ENCODE measurements at places on chromosomes 2 and 18. TPM values are rescaled to one million over a fixed set of nuclear protein-coding genes. Genes with fewer than 3 reads are reported as not detected.

The ALPG gene
- not detected for total RNA-seq

GRCh38 chr2:5851410-5851809, 159.2 kb downstream of the SOX11 start:
- no peak for DNase-seq
- H3K4me3 ChIP-seq: no peak overlapping the region
- peaks cover 22% of the 10 kb centered on the region for H3K4me1 ChIP-seq
- peaks cover 5% of the 10 kb centered on the region for H3K27me3 ChIP-seq
- no peak overlapping the region for H3K27ac ChIP-seq

DNA sequence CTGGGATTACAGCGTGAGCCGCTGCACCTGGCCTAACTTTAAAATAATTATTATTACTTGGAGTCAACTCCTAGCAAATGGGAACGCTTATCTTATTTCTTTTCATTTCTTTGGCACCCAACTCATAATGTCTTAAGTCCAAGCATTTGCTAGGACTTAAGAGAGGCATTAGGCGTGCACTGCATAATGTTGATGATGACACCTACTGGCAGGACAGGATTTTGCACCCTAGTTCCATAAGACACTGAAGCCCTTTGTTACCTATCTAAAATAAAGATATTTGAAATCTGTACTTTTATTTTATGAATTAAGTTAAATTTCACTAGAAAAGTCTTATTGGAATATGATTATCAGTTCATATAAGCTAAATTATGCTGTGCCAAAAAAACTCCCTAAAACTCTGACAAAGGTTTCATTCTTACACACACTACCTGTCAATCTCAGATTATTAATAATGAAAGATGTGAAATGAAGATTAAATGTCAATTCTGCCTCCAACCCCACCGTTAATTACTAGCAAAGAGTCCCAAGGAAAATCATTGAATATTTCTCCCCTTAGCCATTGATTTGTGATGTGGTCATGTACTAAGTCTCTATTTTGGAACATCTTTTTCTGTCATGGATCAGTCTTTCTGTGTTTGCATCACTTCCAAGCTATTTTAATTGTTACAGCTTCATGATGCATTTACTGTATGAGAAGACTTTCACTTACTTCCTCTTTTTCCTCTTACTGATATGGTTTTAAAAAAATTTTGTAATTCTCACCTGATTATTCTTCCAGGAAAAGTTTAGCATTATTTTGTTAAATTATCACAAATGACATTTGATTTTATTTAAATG, 12.7 kb upstream of the CDH2 start:
- no peak overlapping the region for H3K4me3 ChIP-seq
- H3K27me3 ChIP-seq: no peaks in the 10 kb centered on the region
- no peaks in the 10 kb centered on the region for H3K4me1 ChIP-seq

- H3K27me3 ChIP-seq: no peaks in the 10 kb centered on the region
- H3K27ac ChIP-seq: peak overlapping the region; percentile 49
- H3K4me3 ChIP-seq: no peak overlapping the region
- DNase-seq: no peak
- no peaks in the 10 kb centered on the region for H3K36me3 ChIP-seq
- H3K4me1 ChIP-seq: peaks cover 11% of the 10 kb centered on the region
These were observed 16.4 kb upstream of the KCNG3 start for GRCh38 chr2:42510191-42510590.

DNA sequence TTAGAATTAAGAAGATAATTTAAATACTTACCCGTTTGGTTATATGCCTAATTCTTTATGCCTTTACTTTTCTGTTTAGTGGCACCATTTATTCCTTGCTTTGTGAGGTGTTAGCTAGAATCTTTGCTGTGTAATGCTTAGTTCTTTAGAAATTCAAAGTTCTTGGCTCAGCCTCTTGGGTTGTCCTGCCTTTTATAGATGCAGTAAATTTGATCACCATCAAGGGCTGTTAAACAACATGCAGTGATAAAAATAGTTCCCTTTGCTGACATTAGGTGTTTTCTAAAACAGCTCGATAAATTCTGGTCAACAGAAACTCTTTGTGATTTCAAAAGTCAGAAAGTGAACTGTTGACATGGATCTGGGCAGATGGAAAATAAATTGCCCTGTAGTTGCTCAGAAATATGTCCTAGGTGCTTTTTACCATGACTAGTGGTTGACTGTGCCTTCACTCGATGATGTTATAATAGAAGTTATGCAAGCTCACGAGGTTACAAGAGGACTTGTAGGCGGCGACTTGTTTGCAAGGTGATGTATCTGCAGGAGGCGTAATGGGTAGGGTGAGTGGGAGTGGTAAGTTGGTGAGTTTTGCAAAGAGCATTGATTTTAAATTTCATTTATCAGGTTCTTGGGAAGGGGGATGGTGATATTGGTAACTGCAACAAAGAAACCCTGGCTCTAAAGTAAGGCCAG, 52.1 kb downstream of the LRRTM1 start:
- H3K36me3 ChIP-seq: no peaks in the 10 kb centered on the region
- no peak for DNase-seq
- H3K27ac ChIP-seq: no peak overlapping the region
- H3K4me3 ChIP-seq: no peak overlapping the region
- H3K4me1 ChIP-seq: no peaks in the 10 kb centered on the region

DNA sequence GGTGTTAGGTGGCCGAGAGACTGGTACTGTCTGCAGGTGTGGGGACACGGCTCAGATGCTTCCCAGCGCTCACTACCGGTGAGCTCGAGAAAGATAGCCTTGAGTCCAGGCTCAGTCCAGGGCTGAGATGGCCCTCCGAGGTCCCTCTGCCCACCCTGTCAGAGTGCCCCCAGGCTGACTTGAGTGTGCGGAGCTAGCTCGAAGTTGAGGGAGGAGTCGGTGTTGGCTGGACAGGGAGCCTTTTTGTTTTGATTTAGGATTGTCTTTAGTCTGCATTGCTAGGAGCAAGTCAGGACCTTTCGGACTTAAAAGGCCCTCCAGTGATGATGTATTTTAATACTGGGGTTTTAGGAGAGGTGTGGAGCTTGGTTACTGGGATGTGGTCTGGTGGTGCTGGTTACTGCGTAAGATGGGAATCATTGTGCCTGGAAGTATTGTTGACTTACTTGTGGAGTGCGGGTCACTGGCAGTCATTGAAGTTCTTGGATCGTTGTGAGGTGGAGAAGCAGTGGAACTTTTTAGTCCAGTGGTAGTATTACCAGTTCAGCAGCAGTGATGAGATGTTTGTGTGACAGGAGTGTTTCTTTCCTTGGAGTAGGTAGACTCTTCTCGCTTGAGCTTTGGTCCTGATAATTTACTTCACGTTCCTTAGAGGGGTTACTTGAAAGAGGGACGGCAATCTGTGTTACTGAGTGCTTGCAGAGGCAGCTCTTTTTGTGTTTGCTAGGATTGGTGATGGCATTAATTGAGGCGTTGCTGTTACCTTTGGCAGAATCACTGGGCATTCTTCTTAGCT, 633 bp downstream of the KIAA1328 start:
- DNase-seq: peak; percentile 18
- H3K27me3 ChIP-seq: no peaks in the 10 kb centered on the region
- H3K27ac ChIP-seq: peak overlapping the region; percentile 84
- H3K4me1 ChIP-seq: peaks cover 26% of the 10 kb centered on the region
- H3K4me3 ChIP-seq: peak overlapping the region; percentile 97
- H3K36me3 ChIP-seq: peaks cover 9% of the 10 kb centered on the region

GRCh38 chr2:3320910-3321605, 56.6 kb downstream of the EIPR1 start:
- no peak overlapping the region for H3K27ac ChIP-seq
- DNase-seq: no peak
- no peaks in the 10 kb centered on the region for H3K27me3 ChIP-seq

The DAW1 gene
- not detected for total RNA-seq

The RAPGEF4 gene
- 24.7 TPM for total RNA-seq

The UGT1A3 gene
- not detected for total RNA-seq

DNA sequence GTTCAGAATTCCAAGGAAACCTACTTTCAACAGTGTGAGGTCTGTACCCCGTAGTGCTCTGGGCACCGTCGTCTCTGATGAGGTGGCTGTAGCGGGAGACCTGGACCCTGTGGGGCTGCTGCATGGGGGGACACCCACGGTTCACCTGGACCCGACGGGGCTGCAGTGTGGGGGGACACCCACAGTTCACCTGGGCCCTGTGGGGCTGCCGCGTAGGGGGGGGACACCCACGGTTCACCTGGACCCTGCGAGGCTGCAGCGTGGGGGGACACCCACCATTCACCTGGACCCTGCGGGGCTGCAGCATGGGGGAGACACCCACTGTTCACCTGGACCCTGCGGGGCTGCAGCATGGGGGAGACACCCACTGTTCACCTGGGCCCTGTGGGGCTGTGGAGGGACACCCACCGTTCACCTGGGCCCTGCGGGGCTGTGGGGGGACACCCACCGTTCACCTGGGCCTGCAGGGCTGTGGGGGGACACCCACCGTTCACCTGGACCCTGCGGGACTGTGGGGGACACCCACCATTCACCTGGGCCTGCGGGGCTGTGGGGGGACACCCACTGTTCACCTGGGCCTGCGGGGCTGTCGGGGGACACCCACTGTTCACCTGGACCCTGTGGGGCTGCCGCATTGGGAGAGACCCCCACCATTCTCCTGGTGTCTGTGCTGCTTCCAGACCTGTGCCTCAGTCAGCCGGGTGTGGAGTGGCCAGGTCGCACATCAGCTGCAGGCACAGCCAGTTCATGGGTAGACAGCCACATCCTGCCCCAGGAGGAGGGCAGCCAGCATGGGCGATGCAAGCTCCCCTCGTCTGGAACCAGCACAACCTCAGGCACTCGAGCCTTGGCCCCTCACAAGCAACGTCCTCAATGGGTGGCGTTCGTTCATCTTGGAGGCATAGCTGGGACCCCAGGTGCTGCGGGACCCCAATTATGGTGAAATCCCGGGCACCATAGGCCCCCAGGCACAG, 114.5 kb downstream of the TMEM18 start:
- peaks cover 62% of the 10 kb centered on the region for H3K27me3 ChIP-seq
- no peaks in the 10 kb centered on the region for H3K36me3 ChIP-seq
- H3K4me3 ChIP-seq: no peak overlapping the region
- H3K4me1 ChIP-seq: no peaks in the 10 kb centered on the region
- H3K27ac ChIP-seq: no peak overlapping the region

The INSIG2 gene
- total RNA-seq: 22.5 TPM

The NEURL3 gene
- total RNA-seq: not detected

DNA sequence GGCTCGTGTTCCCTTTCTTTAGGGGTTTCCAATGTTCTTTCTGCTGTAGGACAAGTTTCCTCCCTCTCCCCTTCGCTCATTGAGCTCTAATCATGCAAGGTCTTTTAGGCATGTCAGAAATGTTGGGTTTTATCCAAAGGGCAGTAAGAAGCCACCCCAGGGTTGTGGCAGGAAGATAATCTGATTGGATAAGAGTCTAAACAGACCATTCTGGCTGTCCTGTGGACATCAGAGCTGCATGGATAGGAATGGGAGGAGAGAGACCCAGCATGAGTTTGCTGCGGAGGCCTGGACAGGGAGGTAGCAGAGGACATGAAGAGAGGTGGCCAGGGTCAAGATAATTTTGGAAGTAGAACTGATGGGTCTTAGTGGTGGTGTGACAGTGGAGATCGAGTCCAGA, 88.2 kb downstream of the ACKR3 start:
- peaks cover 47% of the 10 kb centered on the region for H3K4me1 ChIP-seq
- no peak overlapping the region for H3K27ac ChIP-seq
- H3K27me3 ChIP-seq: no peaks in the 10 kb centered on the region
- no peak for DNase-seq

GRCh38 chr2:68386365-68386764, 21.3 kb downstream of the PLEK start:
- H3K27me3 ChIP-seq: peaks cover 38% of the 10 kb centered on the region
- no peaks in the 10 kb centered on the region for H3K36me3 ChIP-seq
- H3K4me3 ChIP-seq: no peak overlapping the region

DNA sequence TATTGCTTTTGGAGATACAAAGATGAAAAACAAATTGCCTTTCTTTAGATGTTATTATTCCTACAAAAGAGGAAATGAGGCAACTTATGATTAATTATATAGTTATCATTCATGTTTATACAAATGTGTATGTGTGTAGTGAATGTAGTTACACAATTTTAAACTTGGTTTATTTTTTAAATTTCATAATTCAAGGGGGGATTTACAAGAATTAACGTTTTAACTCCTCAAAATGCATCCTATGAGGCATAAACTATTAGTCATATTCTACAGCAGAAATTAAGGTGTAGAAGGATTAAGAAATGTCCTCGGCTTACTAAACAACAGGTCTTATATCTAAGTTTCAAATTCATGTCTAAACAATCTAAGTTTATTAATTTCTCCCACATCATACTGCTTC, 1545.8 kb downstream of the LRP1B start:
- no peak overlapping the region for H3K27ac ChIP-seq
- no peak for DNase-seq
- H3K4me3 ChIP-seq: no peak overlapping the region
- no peaks in the 10 kb centered on the region for H3K36me3 ChIP-seq

The KIAA2012 gene
- total RNA-seq: 0.24 TPM

- H3K27me3 ChIP-seq: peaks cover 52% of the 10 kb centered on the region
- no peak overlapping the region for H3K27ac ChIP-seq
- no peaks in the 10 kb centered on the region for H3K36me3 ChIP-seq
- DNase-seq: no peak
These were observed 20.7 kb downstream of the ST8SIA3 start for GRCh38 chr18:57373017-57373416.

The DAPL1 gene
- not detected for total RNA-seq

GRCh38 chr2:27408601-27409320, 630 bp downstream of the PPM1G start:
- no peaks in the 10 kb centered on the region for H3K27me3 ChIP-seq
- H3K27ac ChIP-seq: peak overlapping the region; percentile 95
- peak overlapping the region; percentile 80 for H3K4me3 ChIP-seq
- H3K4me1 ChIP-seq: peaks cover 19% of the 10 kb centered on the region

GRCh38 chr2:164145093-164145987, 409.5 kb upstream of the FIGN start:
- H3K27me3 ChIP-seq: peaks cover 6% of the 10 kb centered on the region
- no peak for DNase-seq
- no peaks in the 10 kb centered on the region for H3K36me3 ChIP-seq
- H3K27ac ChIP-seq: no peak overlapping the region

The FBXO15 gene
- 2.2 TPM for total RNA-seq

GRCh38 chr18:644395-645004, 13.0 kb upstream of the TYMS start:
- no peak overlapping the region for H3K4me3 ChIP-seq
- no peak overlapping the region for H3K27ac ChIP-seq
- H3K27me3 ChIP-seq: no peaks in the 10 kb centered on the region
- peaks cover 25% of the 10 kb centered on the region for H3K36me3 ChIP-seq
- H3K4me1 ChIP-seq: no peaks in the 10 kb centered on the region
- DNase-seq: no peak

Data from mesothelial cell of epicardium (in vitro differentiated cells).